Daoy (cell line): ENCODE measurements at places on chromosomes 3 and 15.

DNA sequence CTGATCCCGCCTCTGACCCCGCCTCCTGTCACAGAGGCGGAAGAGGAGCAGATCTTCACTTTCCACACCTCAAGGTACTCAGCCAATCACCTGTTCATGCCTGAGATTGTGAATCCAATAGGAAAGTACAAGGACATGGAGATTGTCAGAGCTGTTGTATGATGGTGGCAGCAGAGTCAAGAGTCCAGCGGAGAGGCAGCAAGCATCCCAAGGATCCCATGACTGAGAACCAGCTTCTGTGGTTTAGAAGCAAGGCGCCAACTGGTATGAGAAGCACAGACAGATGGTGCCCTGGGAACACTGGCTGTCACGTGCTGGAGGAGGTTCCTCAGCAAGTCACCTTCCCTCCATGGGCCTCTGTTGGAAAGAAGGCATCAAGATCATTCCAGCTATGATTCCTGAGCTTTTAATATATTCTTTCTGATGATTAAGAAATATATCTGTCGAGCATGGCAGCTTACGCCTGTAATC, 93.9 kb downstream of the CPN2 start:
- no peak for DNase-seq

DNA sequence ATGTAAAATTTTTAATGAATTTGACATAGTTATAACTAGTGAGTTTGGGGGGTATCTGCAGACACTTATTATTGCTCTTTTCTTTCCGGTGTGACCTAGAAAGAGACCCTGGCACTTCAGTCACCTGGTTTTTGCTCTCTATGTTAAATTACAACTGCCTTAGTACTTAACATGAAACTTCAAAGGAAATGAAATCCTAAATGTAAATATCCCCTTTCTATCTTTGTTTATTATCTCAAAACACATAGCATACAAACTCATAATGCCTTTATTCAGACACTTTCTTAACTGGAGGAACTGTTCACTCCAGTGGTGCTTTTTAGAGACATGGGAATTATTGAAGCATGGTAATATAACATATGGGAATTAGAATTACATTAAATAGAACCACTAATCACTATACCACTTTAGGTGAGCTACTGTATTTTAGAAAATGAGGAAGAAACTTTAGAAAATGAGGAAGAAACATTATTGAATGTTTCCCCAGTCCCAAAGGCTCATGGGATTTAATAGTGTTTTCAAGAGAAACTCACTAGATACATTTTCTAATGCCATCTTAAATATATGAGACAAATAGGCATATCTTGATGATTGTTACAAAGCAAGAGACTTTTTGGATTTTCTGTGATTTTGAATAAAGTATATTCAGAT, 119.5 kb upstream of the MLF1 start:
- no peak for DNase-seq

DNA sequence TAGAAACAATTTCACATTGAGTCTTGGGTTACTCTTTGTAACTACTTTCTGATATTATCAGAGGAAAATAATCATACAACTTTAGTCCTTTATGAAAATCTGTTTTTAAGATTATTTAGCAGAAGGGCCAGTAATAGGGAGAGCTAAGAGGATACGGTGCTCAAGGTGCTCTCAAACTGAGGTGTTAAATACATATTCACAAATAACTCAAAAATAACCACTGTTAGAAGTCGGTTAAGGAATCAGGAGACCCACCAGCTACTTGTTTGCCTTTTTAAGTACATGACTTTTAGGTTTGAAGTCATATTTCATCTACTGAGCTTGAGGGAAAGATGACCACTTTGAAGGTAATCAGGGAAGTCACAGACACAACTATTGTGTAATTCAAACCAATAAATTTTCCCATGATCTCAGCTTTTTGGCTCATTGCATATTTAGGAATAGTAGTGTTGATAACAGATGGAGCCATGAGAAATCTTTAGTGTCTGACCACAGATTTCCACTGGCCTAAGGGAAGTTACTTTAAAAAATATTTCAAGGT, 1.4 kb upstream of the RSRC1 start:
- DNase-seq: no peak

GRCh38 chr3:184241447-184242296, 7.1 kb downstream of the ALG3 start:
- peak; percentile 63 for DNase-seq

GRCh38 chr3:94159062-94159828, 96.4 kb downstream of the NSUN3 start:
- peak; percentile 7 for DNase-seq

DNA sequence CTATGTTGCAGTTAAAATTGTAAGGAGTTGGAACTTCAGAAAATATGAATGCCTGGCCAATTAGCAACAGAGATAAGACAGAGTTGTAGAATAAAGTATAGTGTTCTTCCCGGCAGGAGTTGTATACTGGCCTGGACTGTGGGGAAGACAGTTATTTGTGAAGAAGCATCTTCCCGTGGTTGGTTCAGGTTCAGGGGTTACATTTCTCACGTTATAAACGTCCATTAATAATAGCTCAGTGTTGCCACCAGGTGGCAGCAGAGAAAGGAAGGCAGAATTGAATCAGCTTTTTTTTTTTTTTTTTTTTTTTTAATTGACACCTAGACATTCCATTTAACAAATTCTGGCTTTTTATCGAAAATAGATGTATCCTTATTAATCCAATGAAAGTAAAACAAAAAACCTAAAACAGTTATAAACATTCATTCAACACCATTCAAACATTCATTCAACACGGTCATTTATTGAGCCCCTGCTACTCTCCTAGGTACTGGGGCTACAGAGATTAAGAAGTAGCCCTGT, 66.4 kb upstream of the NR2E3 start:
- DNase-seq: peak; percentile 56

GRCh38 chr3:58084788-58085543, 76.7 kb downstream of the FLNB start:
- no peak for DNase-seq
